ENCODE measurements at places on chromosomes 3 and 15.

GRCh38 chr3:33093847-33094246, 3.1 kb downstream of the GLB1 start:
- DNase-seq: no peak

GRCh38 chr3:129953621-129954020, 20.9 kb upstream of the TRH start:
- DNase-seq: no peak

- DNase-seq: no peak
These were observed 581.2 kb downstream of the PYDC2 start for GRCh38 chr3:192042116-192042515.

- DNase-seq: no peak
These were observed 127.4 kb downstream of the UBE2E2 start for GRCh38 chr3:23330568-23330967.

DNA sequence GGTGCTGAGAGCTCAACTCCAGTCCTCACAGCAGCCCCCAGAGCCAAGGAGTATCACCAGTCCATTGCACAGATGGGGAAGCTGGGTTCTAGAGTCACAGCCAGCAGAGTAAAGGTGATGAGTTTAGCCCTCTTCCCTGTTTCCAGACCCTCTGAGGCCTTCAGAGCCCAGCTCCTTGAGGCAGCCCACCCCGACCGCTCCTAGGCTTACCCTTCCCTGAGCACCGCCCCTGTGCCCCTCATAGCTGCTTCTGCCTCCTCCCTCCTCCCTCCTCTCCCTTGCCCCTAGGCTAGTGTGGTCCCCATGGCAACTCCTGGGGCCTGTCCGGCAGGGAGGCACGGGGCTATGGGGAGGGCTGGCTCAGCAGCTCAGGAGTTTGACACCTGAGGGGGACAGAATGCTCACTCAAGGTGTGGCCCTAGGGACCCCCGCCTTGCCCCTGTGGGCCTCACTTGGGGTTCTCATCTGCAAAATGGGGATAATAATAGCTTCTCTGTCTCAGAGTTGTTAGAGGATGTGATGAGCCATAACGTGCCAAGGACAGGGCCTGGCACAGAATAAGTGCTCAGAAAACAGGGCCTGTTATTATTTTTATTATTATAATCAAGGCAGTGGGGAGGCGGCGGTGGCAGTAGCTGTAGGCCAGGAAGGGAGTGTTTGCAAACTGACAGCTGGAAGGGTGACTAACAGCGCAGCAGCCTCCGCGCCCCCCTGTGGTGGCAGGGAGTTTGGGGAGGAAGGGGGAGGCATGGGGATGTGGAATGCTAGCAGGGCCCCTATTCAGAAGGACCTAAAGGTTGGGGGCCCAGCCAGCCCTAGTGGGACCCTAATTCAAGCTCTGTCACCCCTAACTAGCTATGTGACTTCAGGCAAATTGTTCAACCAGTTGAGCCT, 11.5 kb downstream of the CSK start:
- no peak for DNase-seq

- no peak for DNase-seq
These were observed 51.2 kb downstream of the SETD5 start for GRCh38 chr3:9448643-9449042.

All from fibroblast of skin of right quadriceps (primary cell).